ENCODE measurements at places on chromosomes 6 and 20. TPM values are rescaled to one million over a fixed set of nuclear protein-coding genes. Genes with fewer than 3 reads are reported as not detected.

The TRPC4AP gene
- 43.1 TPM for polyA plus RNA-seq

The SAPCD1 gene
- polyA plus RNA-seq: 4.8 TPM

The MICAL1 gene
- polyA plus RNA-seq: 36.3 TPM

The BPIFB1 gene
- 0.12 TPM for polyA plus RNA-seq

The YIPF3 gene
- 92.2 TPM for polyA plus RNA-seq

The PAK1IP1 gene
- 3.4 TPM for polyA plus RNA-seq

The AVP gene
- not detected for polyA plus RNA-seq

DNA sequence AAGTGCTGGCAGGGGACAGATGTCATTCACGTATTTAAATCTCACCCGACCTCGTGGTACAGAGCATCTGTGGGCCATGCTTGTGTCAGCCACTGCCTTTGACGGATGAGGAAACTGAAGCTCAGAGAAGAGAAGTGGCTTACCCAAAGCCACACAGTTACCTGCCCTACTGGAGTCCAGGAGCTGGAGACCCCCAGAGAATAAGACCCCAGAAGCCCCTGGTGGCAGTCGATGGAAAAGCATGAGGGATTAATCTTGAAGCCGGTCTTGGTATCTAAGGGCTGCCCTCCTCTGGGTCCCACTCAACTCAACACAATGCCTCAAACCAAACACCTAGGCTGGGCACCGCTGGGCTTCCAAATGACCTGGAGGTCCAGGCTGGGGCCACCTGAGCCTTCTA, 83.1 kb downstream of the GRM4 start:
- H3K27me3 ChIP-seq: peaks cover 6% of the 10 kb centered on the region
- no peak overlapping the region for H3K4me3 ChIP-seq
- H3K36me3 ChIP-seq: no peaks in the 10 kb centered on the region
- H3K4me1 ChIP-seq: no peaks in the 10 kb centered on the region

- H3K27me3 ChIP-seq: no peaks in the 10 kb centered on the region
- no peaks in the 10 kb centered on the region for H3K36me3 ChIP-seq
- H3K27ac ChIP-seq: no peak overlapping the region
- DNase-seq: no peak
Observed at GRCh38 chr20:51346686-51347485, 195.6 kb downstream of the NFATC2 start.

GRCh38 chr6:159212525-159213280, 43.5 kb downstream of the FNDC1 start:
- no peaks in the 10 kb centered on the region for H3K4me1 ChIP-seq
- H3K36me3 ChIP-seq: no peaks in the 10 kb centered on the region
- no peaks in the 10 kb centered on the region for H3K27me3 ChIP-seq
- no peak overlapping the region for H3K27ac ChIP-seq

DNA sequence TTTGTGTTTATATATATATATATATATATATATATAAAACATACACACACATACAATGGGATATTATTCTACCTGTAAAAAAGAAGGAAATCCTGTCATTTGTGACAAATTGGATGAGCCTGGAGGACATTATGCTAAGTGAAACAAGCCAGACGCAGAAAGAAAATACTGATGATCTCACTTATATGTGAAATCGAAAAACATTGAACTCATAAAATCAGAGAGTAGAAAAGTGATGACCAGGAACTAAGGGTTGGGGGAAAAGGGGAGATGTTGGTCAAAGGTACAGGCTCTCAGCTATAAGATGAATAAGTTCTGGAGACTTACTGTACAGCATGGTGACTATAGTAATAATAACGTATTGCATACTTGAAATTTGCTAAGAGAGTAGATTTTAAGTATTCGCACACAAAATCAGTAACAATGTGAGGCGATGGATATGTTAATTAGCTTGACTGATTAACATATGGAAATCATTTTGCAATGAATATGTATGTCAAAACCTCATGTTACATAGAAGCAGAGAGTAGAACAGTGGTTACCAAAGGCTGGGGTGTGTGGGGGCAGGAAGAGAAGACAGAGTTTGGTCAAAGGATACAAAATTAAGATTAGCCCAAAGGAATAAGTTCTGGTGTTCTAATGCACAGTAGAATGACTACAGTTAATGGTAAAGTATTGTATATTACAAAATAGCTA, 92.3 kb upstream of the PHACTR1 start:
- DNase-seq: no peak
- H3K4me3 ChIP-seq: no peak overlapping the region
- H3K27me3 ChIP-seq: no peaks in the 10 kb centered on the region
- no peak overlapping the region for H3K27ac ChIP-seq
- H3K4me1 ChIP-seq: no peaks in the 10 kb centered on the region

GRCh38 chr6:25564943-25565342, 87.1 kb upstream of the SCGN start:
- H3K27ac ChIP-seq: no peak overlapping the region
- H3K27me3 ChIP-seq: no peaks in the 10 kb centered on the region

DNA sequence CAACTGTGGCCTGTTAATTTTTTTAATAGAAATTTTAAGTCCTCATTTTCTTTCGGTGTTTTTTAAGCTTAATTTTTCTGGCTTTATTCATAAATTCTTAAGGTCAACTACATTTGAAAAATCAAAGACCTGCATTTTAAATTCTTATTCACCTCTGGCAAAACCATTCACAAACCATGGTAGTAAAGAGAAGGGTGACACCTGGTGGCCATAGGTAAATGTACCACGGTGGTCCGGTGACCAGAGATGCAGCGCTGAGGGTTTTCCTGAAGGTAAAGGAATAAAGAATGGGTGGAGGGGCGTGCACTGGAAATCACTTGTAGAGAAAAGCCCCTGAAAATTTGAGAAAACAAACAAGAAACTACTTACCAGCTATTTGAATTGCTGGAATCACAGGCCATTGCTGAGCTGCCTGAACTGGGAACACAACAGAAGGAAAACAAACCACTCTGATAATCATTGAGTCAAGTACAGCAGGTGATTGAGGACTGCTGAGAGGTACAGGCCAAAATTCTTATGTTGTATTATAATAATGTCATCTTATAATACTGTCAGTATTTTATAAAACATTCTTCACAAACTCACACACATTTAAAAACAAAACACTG, 10.1 kb downstream of the HFE start:
- DNase-seq: no peak
- H3K36me3 ChIP-seq: no peaks in the 10 kb centered on the region
- H3K4me1 ChIP-seq: no peaks in the 10 kb centered on the region
- H3K4me3 ChIP-seq: no peak overlapping the region
- no peak overlapping the region for H3K27ac ChIP-seq

DNA sequence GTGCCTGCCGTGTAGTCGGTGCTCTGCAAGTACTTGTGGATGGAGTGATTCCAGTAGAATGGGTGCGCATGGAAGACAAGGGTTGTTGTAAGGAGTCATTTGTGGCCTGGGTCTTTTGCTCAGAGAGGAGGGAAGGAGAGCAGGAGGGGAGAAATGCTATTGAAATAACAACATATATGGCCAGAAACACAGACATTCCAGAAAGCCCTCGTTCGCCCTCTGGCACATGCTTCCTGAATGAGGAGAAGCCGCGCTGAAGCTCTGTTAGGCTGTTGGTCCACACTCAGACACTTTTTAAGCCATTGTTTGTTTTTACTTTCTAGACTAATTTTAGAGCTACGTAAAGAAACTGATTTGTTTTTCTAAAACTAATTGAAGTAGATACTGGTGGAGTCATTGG, 107.4 kb downstream of the RPP40 start:
- H3K27ac ChIP-seq: no peak overlapping the region
- no peaks in the 10 kb centered on the region for H3K27me3 ChIP-seq
- no peak for DNase-seq
- H3K36me3 ChIP-seq: no peaks in the 10 kb centered on the region
- peaks cover 3% of the 10 kb centered on the region for H3K4me1 ChIP-seq

GRCh38 chr6:150373260-150373701, 4.5 kb downstream of the IYD start:
- no peak overlapping the region for H3K4me3 ChIP-seq
- no peaks in the 10 kb centered on the region for H3K36me3 ChIP-seq
- DNase-seq: no peak
- H3K27ac ChIP-seq: no peak overlapping the region
- no peaks in the 10 kb centered on the region for H3K27me3 ChIP-seq
- H3K4me1 ChIP-seq: no peaks in the 10 kb centered on the region

DNA sequence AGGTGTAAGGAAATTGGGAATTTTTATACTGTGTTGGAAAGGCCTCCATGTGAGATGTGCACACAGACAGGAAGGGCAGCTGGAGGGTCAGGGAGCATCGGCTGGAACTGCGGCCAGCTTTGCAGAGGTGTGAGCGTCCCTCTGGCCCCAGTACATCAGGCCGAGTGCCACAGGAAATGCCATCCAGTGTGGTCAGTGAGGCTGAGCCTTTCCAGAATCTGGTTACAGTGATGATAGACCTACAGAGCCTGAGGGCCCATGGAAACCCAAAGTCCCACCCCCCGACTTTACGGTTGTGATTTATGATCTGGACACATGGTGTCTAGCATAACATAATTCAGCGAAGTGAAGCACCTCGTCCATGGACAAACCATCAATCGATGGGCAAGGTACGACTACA, 137.3 kb upstream of the PDE10A start:
- no peaks in the 10 kb centered on the region for H3K36me3 ChIP-seq
- no peak overlapping the region for H3K4me3 ChIP-seq
- no peak overlapping the region for H3K27ac ChIP-seq
- no peaks in the 10 kb centered on the region for H3K27me3 ChIP-seq
- DNase-seq: no peak

DNA sequence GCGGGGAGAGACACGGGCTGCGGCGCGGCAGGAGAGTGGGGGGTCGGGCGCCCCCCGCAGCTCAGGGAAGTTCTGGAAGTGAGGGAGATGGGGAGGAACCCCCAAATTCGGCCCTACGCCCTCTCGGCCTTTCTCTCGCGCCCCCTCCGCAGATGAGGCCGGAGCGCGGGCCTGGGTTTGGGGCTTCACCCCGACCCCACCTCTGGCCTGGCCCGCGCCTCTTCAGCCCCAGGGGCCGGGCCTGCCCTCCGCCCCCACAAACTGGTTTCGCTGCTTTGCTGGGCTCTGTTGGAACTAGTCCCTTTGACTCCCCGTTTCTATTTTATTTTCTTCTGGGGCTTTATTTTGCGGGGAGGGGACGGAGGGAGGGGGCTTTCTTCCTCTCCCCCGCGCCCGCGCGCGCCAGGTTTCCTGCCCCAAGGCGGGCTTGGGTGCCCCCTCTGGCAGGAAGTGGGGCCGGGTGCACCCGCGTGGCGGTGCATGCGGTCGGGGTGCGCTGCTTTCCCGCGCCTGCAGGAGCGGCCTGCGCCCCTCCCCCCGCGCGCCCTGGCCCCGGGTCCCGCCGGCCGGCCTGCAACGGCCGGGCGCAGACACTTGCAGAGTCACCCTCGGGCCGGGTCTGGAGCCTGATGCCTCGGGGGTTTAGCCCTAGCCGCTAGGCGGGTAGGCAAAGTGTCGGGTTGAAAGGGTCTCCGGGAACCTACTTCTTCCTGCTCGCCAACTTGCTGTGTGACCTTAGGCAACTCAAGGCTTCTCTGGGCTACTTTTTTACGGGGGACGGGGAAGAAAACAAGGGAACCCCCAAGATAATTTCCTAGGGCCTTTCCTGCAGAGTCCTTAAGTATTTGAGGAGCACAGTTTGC, 1.3 kb downstream of the HMGA1 start:
- no peaks in the 10 kb centered on the region for H3K36me3 ChIP-seq
- no peaks in the 10 kb centered on the region for H3K4me1 ChIP-seq
- peak; percentile 77 for DNase-seq

DNA sequence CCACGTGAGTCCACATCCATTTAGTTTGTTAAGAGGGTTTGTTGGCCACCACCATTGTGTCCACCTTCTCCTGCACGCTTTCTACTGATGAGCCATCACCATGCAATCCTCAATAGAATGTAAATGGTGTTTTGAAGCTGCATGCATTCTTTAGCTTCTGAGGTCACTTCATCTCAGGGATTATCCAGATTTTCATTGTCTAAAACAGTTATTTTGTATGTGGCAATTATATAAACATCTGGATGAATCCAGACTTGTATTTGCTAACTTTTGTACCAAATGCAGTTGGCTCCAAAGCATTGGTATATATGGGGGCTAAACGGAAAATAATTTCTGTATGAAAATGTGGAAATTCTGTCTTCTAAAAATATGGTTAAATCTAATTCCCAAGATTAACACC, 231.2 kb upstream of the ARID1B start:
- no peak overlapping the region for H3K27ac ChIP-seq
- no peaks in the 10 kb centered on the region for H3K36me3 ChIP-seq
- no peaks in the 10 kb centered on the region for H3K27me3 ChIP-seq

DNA sequence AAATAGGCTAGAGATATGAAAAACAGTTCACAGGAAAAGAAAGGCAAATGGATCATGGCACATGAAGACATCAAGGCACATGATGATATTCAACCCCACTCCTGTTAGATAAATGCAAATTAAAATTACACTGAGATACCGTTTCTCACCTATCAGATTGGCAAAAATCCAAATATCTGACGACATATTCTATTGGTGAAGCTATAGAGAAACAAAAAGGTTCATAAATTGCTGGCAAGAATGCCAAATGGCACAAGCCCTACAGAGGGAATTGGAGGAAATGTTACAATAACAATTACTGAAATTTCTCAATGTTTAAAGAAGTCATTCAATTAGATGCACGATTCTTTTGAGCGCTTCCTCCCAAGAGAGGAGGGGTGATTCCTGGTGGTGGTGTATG, 45.3 kb upstream of the DSN1 start:
- no peaks in the 10 kb centered on the region for H3K4me1 ChIP-seq
- no peak overlapping the region for H3K4me3 ChIP-seq
- H3K36me3 ChIP-seq: no peaks in the 10 kb centered on the region
- no peak overlapping the region for H3K27ac ChIP-seq
- DNase-seq: no peak

- H3K36me3 ChIP-seq: no peaks in the 10 kb centered on the region
- H3K27me3 ChIP-seq: no peaks in the 10 kb centered on the region
Observed at GRCh38 chr6:81515562-81516453, 236.7 kb downstream of the TENT5A start.

DNA sequence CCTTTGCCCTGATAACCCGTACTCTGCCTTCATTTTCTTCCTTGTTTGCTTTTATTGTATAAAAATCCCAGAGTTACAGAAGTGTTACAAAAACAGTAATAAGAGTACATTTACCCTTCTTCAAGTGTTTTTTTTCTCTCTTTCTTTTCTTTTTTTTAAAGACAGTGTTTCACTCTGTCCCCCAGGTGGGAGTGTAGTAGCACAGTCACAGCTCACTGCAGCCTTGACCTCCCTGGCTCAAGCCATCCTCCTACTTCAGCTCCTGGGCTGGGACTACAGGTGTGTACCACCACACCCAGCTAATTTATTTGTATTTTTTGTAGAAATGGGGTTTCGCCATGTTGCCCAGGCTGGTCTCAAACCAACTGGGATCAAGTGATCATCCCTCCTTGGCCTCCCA, 402.7 kb downstream of the CDKAL1 start:
- no peak overlapping the region for H3K4me3 ChIP-seq
- H3K36me3 ChIP-seq: no peaks in the 10 kb centered on the region
- H3K27me3 ChIP-seq: no peaks in the 10 kb centered on the region
- H3K27ac ChIP-seq: no peak overlapping the region
- DNase-seq: no peak

- H3K27ac ChIP-seq: no peak overlapping the region
- no peak for DNase-seq
- no peak overlapping the region for H3K4me3 ChIP-seq
- H3K27me3 ChIP-seq: no peaks in the 10 kb centered on the region
Observed at GRCh38 chr20:64048402-64049044, 916 bp downstream of the SOX18 start.

GRCh38 chr6:149895833-149896271, 2.1 kb downstream of the RAET1E start:
- H3K27ac ChIP-seq: no peak overlapping the region
- H3K36me3 ChIP-seq: no peaks in the 10 kb centered on the region
- no peaks in the 10 kb centered on the region for H3K27me3 ChIP-seq
- no peak for DNase-seq
- H3K4me3 ChIP-seq: no peak overlapping the region

Data from pancreas (tissue), 10 donors.